Breast epithelium (tissue), 4 donors: ENCODE measurements at places on chromosomes 1 and 21. TPM values are rescaled to one million over a fixed set of nuclear protein-coding genes. Genes with fewer than 3 reads are reported as not detected.

- no peak for DNase-seq
Observed at GRCh38 chr21:34519016-34519415, 7.0 kb upstream of the KCNE1 start.

DNA sequence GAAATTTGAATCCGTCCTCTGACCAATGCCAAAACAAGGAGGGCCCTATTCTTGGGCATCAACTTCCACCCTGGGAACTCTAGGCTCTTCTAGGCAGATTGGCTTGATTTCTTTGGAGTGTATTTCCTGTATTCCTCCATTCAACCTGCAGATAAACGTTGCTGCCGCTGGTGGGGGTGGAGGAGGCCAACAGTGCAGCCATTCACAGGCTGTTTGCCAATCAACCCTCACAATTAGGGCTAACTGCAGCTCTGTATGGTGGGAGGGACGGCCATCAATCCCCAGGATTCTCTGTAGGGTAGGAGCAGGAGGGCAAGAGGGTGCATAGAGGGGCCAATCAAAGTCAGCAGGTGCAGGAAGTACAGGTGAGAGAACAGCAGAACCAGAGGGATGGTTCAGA, 273.1 kb upstream of the PROX1 start:
- no peak for DNase-seq

- no peak for DNase-seq
Observed at GRCh38 chr1:33736496-33736895, 127.4 kb upstream of the HMGB4 start.

DNA sequence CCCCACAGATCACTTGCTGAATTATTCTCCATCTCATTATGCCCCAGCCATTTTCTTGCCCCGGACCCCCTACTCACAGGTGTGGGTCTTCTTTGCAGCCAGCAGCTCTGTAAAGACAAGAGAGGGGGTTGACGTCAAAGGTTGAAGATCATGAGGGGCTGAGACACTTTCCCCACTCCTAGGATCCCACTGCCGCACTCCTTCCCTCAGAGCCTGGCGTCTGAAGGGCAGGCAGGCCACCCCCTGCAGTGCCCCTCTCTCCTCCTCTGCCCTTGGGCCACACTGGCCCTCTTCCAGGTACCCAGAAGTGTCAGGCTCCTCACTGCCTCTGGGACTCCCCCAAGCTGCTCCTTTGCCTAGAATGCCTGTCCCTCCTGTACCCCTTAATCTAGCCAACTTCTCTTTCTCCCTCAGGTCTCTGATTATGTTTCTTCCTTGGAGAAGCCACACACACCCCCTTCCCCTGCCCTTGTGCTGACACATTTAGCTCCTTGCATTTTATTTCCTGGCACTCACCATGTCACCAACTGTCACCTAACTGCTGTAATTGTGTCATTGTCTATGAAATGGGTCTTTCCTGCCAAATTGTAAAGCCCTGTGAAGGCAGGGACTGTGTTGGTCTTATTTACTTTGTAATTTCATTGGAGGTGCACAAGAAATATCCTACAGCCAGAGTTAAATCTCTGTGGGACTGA, 2.1 kb downstream of the RORC start:
- no peak for DNase-seq

GRCh38 chr1:205313563-205314308, 7.8 kb downstream of the NUAK2 start:
- no peak for DNase-seq

DNA sequence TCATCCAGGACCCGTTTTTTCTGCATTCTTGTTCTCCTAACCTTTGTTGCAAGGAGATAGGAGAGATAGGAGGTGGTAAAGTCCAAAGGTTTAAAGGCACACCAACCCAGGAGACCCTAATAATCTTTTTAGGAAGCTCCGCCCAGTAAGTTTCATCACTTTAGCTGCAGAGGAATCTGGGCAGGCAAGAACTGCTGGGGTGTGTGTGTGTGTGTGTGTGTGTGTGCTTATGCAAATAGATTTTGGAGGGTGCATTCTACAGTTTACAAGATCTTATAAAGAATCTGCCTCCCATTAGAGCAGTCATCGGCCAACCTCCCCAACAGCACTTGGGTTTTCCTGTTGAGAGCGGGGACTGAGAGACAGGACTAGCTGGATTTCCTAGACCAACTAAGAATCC, 3.9 kb upstream of the IL10 start:
- DNase-seq = no peak

DNA sequence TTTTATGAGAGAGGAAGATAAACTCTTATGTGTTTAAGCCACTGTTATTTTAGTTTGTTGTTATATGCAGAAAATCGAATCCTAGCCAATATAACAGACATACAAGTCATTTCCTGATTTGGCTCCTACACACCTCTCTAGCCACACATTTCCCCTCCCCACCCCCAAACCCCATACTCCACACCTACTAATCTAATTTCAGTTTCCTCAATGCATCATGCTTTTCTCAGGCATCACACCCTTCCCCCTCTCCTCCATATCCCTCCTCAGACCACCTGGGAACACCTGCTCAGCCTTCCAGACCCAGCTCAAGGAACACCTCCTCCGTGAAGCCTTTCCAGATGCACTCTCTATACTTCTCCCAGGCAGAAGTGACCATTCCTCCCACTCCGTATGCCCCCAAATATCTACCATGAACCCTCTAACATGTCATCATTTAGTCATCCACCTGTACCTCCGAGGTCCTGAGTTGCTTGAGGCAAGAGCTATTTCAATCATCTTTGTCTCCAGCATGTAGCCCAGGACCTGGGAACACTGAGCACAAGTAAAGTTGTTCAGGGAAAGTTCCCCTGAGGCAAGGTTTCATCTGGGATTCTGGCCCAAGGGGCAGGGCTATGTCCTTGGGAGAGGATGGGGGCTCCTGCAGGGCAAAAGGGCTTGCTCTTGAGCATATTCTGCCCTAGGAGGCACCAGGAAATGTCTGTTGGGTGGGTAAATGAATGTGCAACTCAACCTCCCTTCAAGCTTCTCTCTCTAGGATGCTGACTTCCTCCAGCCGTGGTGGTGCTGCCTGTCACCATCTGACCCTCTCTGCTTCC, 126.8 kb downstream of the HIVEP3 start:
- DNase-seq = no peak

DNA sequence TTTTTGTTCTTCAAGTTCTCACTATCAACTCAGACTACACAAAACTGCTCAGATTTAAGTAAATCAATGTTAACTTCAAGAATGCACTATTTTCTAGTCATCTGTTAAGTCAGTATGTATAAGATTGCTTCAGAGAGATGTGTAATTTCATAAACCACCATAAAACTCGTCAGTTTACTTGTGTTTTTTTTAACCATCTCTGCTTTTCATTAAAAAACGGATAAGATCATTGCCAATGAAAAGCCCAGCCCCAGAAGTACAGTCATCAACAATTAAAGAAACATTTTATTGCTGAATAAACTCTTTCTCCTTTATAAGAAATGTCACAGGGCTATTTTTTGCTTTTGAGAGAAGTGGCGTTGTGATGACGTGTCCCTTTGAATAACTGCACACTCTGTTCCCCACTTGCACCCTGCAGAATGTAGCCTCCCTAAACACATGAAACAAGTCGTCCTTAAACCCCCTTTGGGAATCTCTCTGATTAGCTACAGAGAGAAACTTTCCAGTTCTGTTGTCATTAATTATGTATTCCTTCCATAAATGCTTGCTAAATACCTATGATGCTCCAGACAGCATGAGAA, 202.7 kb upstream of the FOXD3 start:
- no peak for DNase-seq

DNA sequence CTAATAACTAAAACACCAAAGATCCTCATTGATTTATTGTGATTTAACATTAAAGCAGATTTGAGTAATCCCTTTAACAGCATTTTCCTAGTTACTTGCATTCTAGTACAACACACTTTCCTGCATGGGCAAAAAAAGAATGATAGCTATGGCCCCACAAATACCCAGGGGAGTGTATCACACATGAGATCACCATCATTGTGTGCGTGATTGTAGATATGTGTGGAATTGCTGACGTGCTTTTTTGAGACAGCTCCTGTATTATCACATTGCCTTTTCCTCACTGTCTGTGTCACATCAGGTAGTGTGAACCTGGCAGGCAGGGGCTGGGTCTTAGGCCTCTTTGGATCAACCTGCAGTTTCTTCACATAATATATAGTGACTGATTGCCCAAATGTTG, 48.5 kb upstream of the SAMD13 start:
- DNase-seq = no peak

DNA sequence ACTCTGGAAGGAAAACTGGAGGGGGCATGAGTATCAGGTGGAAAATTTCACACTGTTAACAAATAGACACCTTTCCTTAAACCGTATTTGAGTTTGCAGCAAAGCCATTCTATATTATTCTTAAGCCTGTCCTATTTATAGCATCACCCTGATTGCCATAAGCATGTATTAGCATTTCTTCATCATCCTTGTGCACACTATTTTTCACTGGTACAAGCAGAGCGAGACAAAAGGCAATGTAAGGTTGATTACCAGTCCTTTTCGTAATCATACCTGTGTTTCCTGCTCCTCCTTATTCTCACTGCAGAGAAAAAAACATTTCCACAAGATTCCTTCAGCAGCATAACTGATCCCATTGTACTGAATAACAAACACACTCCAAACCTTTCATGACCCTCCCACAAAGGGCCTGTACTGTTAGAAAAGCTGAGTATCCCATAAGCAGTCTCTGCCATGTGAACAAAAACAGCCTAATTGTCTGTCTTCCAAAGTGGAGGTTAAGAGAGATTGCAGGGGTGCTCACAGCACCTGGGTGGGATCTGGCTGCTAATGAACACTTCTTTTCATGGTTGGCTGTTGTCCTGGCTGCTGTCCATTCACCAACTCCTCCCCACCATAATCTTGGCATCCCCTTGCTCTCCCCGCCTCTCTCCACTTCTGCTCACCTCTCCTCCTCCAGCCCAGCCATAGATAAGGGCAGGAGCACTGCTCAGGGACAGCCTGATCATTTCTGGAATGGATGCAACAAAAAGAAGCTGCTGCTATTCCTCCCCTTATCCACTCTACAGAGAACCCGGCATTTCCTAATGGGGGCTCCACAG, 30.4 kb downstream of the VTCN1 start:
- no peak for DNase-seq

- DNase-seq = no peak
Observed at GRCh38 chr1:234231061-234231892, 142.0 kb upstream of the COA6 start.

- no peak for DNase-seq
Observed at GRCh38 chr1:29601021-29601420, 364.7 kb downstream of the PTPRU start.

DNA sequence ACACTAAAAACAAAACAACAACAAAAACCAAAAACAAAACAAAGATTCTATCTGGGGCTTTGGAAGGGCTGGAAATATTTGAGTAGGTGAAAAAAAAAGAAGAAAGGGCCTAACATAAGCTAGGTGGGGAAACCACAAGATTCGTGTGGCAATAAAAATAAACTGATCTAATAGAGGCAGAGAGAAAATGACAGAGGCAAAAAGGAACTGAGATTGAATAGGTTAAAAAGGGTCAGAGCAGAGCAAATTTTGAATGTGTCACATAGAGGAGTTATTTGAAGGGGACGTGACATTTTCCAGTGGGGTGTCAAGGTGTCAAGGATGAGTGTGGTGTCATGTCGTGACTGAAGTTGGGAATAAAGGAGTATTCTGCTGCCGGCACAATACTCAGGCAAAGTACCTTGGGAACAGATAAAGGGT, 65.2 kb upstream of the RALGPS2 start:
- no peak for DNase-seq

- no peak for DNase-seq
Observed at GRCh38 chr1:41366455-41367287, 5.4 kb downstream of the FOXO6 start.

DNA sequence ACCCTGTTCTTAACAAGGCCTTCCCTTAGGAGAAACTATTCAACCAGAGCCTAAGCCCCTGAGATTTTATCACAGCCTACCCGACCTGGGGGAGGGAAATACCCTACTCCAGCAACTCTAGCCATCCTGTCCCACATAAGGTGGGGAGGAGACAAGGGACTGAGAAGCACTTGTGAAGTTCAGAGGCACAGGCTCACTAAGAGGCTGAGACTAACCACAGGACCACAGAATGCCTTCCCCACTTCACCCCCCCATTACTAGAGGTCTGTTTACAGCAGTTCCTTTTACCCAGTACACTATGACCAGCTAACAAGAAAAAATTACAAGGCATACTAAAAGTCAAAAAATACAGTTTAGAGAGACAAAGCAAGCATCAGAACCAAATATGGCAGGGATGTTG, 86.8 kb downstream of the TEX35 start:
- DNase-seq = no peak

DNA sequence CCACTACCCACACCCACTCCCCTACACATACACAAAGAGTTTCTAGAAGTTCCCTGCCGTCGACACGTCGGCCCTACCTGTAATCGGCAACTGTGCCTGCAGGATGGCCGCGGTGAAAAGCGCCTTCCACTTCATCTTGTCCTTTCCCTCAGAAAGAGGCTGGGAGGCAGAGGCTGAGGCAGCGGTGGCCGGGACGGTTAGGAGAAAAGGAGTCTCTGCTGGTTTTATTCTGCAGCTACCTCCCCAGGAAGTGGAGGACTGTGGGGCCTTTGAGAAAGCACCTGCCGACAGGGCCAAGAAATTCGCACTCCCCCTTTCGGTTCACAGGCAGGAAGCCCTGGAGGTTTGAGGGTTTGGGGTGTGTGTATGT, at the start of gene CD247:
CD247 (minus strand) TSS at position 199 of the 370 bp plus-strand sequence; CDS start at position 135, 64 bp downstream.
- DNase-seq = no peak

DNA sequence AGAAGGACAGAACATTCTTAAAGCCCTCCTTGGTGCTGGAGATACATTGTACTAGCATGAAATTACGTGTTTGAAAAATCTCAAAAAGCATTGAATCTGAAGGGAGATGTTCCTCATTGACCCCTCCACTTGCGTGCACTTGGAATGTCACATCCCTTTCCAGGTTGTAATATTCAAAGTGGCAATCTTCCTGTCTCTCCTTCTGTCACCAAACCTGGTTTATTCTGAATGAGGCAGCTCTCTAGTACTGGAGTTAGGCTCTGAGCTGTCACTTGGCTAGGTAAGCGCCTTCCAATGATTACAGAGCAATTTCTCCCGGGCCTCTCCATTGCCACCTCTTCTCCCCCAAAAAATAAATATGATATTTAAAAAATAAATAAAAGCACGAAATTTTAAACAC, 855 bp downstream of the DSCAM start:
- no peak for DNase-seq

GRCh38 chr1:77966291-77966690, 12.6 kb downstream of the FUBP1 start:
- no peak for DNase-seq

IFNAR2 gene
- total RNA-seq = 16.5 TPM

FCGR1A gene
- 2.8 TPM for total RNA-seq

UBE2U gene
- not detected for total RNA-seq

RSPH1 gene
- total RNA-seq = 2.3 TPM

CFHR5 gene
- total RNA-seq = not detected

FABP3 gene
- total RNA-seq = 7.9 TPM

CD1B gene
- not detected for total RNA-seq
